ENCODE measurements at places on chromosomes 16 and 17. TPM values are rescaled to one million over a fixed set of nuclear protein-coding genes. Genes with fewer than 3 reads are reported as not detected.

Gene ICAM2
- total RNA-seq, result 0.64 TPM

Gene CD300E
- not detected for total RNA-seq

Gene CCL13
- not detected for total RNA-seq

Gene AGRP
- not detected for total RNA-seq

Gene BPTF
- 65.2 TPM for total RNA-seq

Data from HT-29 (cell line).